Sigmoid colon (tissue), 7 donors: ENCODE measurements at places on chromosomes 5 and 9. TPM values are rescaled to one million over a fixed set of nuclear protein-coding genes. Genes with fewer than 3 reads are reported as not detected.

- H3K36me3 ChIP-seq = no peaks in the 10 kb centered on the region
- no peaks in the 10 kb centered on the region for H3K27me3 ChIP-seq
- no peak for DNase-seq
- no peak overlapping the region for H3K4me3 ChIP-seq
- peak overlapping the region; percentile 44 for H3K27ac ChIP-seq
Observed at GRCh38 chr5:7676455-7676854, 174.5 kb downstream of the CFAP90 start.

DNA sequence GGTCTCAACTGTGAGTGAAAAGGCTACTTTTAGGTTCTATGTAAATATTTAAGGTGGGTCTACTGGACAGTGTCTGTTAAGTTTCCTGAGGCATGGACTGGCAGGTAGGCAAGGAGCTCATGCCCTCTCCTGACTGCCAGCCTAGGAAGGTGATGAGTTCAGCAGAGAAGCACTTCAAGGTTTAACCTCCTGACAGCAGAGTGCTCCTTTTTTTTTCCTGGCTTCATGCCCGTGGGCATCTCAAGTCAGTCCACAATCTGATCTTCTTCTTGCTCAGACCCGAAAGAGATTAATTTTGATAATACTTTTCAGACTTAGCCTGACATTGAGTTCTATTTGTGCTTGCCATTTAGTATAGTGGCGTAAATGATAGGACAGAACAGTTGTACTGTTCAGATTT, 241.9 kb upstream of the NREP start:
- DNase-seq = no peak
- H3K27me3 ChIP-seq = no peaks in the 10 kb centered on the region
- H3K4me3 ChIP-seq = no peak overlapping the region
- no peaks in the 10 kb centered on the region for H3K36me3 ChIP-seq
- H3K4me1 ChIP-seq = no peaks in the 10 kb centered on the region

GRCh38 chr5:112906637-112907036, 15.4 kb downstream of the REEP5 start:
- no peak overlapping the region for H3K4me3 ChIP-seq
- no peaks in the 10 kb centered on the region for H3K27me3 ChIP-seq
- DNase-seq = no peak
- peaks cover 3% of the 10 kb centered on the region for H3K4me1 ChIP-seq
- peaks cover 33% of the 10 kb centered on the region for H3K36me3 ChIP-seq
- no peak overlapping the region for H3K27ac ChIP-seq

- no peaks in the 10 kb centered on the region for H3K27me3 ChIP-seq
- no peak overlapping the region for H3K27ac ChIP-seq
- no peaks in the 10 kb centered on the region for H3K4me1 ChIP-seq
- no peaks in the 10 kb centered on the region for H3K36me3 ChIP-seq
- H3K4me3 ChIP-seq = no peak overlapping the region
Observed at GRCh38 chr9:100213730-100214477, 114.9 kb downstream of the INVS start.

DNA sequence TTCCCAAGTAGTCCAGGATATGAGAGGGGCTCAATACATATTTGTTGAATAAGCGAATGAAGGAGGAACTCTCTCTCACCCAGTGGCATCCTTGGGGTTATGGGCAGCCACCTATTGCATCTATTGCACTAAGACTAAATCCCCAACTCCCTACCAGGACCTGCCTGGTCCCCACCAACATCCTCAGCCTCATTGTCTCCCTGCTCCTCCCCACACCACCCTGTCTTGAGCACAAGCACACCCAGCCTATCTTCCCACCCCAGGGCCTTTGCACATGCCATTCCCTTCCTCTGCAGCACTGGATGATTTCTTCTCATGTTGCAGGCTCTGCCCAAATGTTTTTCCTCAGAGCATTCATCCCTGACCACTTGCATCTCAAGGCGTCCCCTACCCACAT, 133.8 kb downstream of the BARX1 start:
- no peaks in the 10 kb centered on the region for H3K4me1 ChIP-seq
- H3K27ac ChIP-seq = no peak overlapping the region
- H3K27me3 ChIP-seq = peaks cover 21% of the 10 kb centered on the region

- no peaks in the 10 kb centered on the region for H3K36me3 ChIP-seq
- no peak for DNase-seq
- no peaks in the 10 kb centered on the region for H3K27me3 ChIP-seq
- H3K4me3 ChIP-seq = no peak overlapping the region
Observed at GRCh38 chr5:23613566-23613965, 106.2 kb downstream of the PRDM9 start.

- no peak for DNase-seq
- H3K4me1 ChIP-seq = no peaks in the 10 kb centered on the region
- no peak overlapping the region for H3K4me3 ChIP-seq
- H3K36me3 ChIP-seq = no peaks in the 10 kb centered on the region
- no peaks in the 10 kb centered on the region for H3K27me3 ChIP-seq
- no peak overlapping the region for H3K27ac ChIP-seq
Observed at GRCh38 chr5:26482076-26482809, 556.1 kb downstream of the CDH9 start.

DNA sequence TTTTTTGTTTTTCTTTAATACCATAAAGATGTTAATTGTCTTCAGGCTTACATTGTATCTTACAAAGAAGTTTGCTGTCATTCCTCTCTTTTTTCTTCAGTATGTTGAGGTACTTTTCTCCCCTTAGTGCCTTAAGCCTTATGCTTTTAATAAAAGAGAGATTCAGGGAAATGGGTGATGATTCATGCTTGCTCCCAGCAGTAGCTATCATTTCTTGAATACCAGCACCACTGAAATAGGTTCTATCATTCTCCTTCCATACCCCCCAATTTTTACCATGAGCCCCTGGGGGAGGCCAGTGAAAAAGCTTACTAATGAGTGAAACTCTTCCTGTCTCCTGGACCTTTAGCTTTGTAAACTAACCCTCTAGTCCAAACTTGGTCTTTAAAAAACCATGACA, 165.0 kb downstream of the FBXL7 start:
- no peaks in the 10 kb centered on the region for H3K36me3 ChIP-seq
- H3K4me1 ChIP-seq = peaks cover 12% of the 10 kb centered on the region
- H3K27ac ChIP-seq = no peak overlapping the region
- no peak for DNase-seq
- H3K27me3 ChIP-seq = no peaks in the 10 kb centered on the region
- no peak overlapping the region for H3K4me3 ChIP-seq

DNA sequence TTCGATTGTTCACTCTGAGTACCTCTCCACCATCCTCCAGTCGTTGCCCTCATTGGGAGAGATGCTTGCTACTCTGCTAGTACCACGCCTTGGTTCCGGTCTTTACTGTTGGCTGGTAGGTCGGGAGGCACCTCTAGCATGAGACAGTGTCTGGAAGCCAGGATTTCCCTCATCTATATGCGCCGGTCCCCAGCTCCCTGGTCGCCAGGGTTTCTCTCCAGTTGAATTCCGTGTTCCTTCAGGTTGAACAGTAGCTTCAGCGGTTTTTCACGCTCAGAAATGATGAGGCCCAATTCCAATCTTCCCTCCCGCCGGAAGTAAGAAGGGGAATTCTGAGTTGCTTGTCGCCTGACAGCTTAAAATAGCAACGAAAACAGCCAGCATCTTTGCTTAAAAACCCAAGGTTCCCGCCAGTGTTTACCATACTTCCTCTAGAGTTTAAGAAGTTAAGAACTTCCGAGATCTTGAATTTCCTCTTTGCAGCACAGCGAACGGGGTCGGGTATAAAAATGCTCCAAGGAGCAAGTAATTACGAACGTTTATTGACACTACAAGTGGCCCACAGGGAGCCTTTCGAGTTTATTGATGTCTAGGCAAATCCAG, 1.3 kb upstream of the ST8SIA4 start:
- peak overlapping the region; percentile 50 for H3K4me3 ChIP-seq
- peaks cover 15% of the 10 kb centered on the region for H3K27me3 ChIP-seq
- peaks cover 19% of the 10 kb centered on the region for H3K4me1 ChIP-seq
- DNase-seq = peak; percentile 63

GRCh38 chr9:92517046-92517445, 18.7 kb downstream of the ECM2 start:
- no peak for DNase-seq
- no peaks in the 10 kb centered on the region for H3K36me3 ChIP-seq
- H3K4me3 ChIP-seq = no peak overlapping the region
- no peak overlapping the region for H3K27ac ChIP-seq
- H3K4me1 ChIP-seq = no peaks in the 10 kb centered on the region
- H3K27me3 ChIP-seq = no peaks in the 10 kb centered on the region

- no peaks in the 10 kb centered on the region for H3K27me3 ChIP-seq
Observed at GRCh38 chr9:69542942-69543704, 129.0 kb downstream of the APBA1 start.

- no peaks in the 10 kb centered on the region for H3K27me3 ChIP-seq
- DNase-seq = peak; percentile 70
- H3K27ac ChIP-seq = no peak overlapping the region
- no peaks in the 10 kb centered on the region for H3K36me3 ChIP-seq
- peaks cover 10% of the 10 kb centered on the region for H3K4me1 ChIP-seq
Observed at GRCh38 chr9:126915281-126915816, 767 bp downstream of the RALGPS1 start.

GRCh38 chr9:13942695-13943094, 371.2 kb downstream of the NFIB start:
- H3K36me3 ChIP-seq = no peaks in the 10 kb centered on the region
- H3K4me1 ChIP-seq = no peaks in the 10 kb centered on the region
- no peaks in the 10 kb centered on the region for H3K27me3 ChIP-seq
- DNase-seq = peak; percentile 69
- H3K4me3 ChIP-seq = no peak overlapping the region

DNA sequence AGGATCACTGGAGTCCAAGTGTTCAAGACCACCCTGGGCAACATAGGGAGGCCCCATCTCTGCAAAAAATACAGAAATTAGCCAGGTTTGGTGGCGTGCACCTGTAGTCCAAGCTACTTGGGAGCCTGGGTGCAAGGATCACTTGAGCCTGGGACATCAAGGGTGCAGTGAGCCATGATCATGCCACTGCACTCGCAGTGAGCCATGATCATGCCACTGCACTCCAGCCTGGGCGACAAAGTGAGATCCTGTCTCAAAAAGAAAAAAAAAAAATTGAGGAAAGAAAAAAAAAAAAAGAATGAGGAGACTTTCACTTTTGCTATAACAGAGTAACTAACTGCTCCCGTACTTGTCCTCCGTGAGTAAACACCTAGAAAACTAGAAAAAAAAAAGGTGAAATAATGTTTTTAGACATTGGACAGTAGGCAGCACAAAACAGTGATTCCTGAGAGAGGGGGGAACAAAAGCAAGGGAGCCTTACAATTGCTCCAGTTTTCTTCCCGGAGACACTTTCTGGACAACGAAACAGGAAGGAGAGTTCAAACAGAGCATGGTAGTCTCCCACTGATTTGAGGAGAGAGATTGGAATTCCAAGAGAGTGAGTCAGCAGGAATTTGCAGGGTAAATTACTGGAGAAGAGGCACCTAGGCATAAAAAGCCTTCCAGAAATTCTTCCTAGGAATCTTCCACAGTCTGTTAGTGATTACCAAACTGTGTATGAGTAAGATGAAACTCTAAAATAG, 6.9 kb upstream of the ZBTB5 start:
- H3K36me3 ChIP-seq = no peaks in the 10 kb centered on the region
- peak overlapping the region; percentile 77 for H3K27ac ChIP-seq
- no peaks in the 10 kb centered on the region for H3K4me1 ChIP-seq
- no peaks in the 10 kb centered on the region for H3K27me3 ChIP-seq

DNA sequence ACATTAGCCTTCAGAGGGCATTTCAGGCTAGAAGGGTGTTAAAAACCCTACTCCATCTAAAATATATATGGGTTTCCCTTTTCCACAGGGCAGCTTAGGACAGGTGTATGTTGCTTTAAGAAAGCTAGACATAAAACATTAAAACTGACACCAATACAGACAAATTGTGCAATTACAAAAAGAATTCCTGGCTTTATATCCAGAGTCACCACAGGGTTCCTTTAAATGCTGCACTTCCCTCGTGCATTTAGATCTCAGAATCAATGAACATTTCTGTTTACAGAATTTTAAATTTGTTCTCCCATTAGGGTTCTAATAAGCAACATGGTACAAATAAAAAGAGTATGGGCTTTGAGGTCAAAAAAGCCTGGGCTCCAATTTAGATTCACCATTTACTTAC, 170.2 kb downstream of the MAPKAP1 start:
- no peak overlapping the region for H3K4me3 ChIP-seq
- no peak for DNase-seq
- H3K27me3 ChIP-seq = no peaks in the 10 kb centered on the region
- H3K27ac ChIP-seq = no peak overlapping the region

- H3K27ac ChIP-seq = no peak overlapping the region
- no peak for DNase-seq
- H3K4me3 ChIP-seq = no peak overlapping the region
- H3K27me3 ChIP-seq = no peaks in the 10 kb centered on the region
Observed at GRCh38 chr5:13566871-13567339, 377.6 kb downstream of the DNAH5 start.

- DNase-seq = no peak
- peak overlapping the region; percentile 82 for H3K27ac ChIP-seq
- no peaks in the 10 kb centered on the region for H3K36me3 ChIP-seq
- no peaks in the 10 kb centered on the region for H3K27me3 ChIP-seq
Observed at GRCh38 chr5:14265570-14265969, 122.4 kb downstream of the TRIO start.

DNA sequence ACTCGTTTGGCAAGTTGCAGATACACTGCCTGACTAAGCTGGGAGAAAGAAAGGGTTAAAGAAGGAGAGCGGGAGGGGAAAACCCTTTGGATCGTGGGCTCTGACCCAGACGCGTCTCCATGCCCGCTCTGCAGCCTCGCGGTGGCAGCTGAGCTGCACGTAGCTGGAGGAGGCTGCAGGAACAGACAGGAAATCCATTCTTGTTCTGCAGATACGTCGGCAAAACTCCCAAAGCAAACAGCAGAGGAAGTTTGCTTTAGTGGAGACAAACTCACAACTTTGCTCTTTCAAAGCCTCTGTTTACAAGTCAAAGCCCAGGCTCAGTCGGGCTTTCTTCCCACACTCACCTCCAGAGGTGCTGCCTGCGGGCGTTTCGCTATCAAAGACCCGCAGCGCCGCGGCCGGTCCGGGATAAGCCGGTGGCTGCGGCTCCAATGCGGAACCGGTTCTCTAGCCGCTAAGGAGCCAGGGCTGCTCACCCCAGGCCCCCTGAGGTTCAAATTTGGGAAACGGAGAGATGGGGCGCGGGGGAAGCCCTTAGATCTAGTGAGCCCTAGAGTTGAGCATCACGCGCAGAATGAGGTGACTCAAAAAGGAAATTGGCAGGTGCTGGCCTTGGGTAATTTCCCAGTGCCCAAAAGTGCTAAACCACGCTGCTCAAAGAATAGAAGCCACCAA, 60.7 kb downstream of the MAT2B start:
- DNase-seq = no peak
- H3K27me3 ChIP-seq = no peaks in the 10 kb centered on the region
- H3K4me3 ChIP-seq = peak overlapping the region; percentile 20
- H3K36me3 ChIP-seq = no peaks in the 10 kb centered on the region
- H3K27ac ChIP-seq = no peak overlapping the region

- H3K27me3 ChIP-seq = no peaks in the 10 kb centered on the region
- no peaks in the 10 kb centered on the region for H3K36me3 ChIP-seq
- no peak overlapping the region for H3K27ac ChIP-seq
- DNase-seq = no peak
- H3K4me3 ChIP-seq = no peak overlapping the region
- no peaks in the 10 kb centered on the region for H3K4me1 ChIP-seq
Observed at GRCh38 chr5:23071682-23072081, 218.5 kb upstream of the CDH12 start.

Gene DDX4
- not detected for polyA plus RNA-seq

Gene FOXD1
- polyA plus RNA-seq = not detected

Gene KCTD16
- 0.04 TPM for polyA plus RNA-seq

Gene ENDOG
- polyA plus RNA-seq = 30.6 TPM

Gene ADGRD2
- not detected for polyA plus RNA-seq

Gene GABRA1
- polyA plus RNA-seq = 0.06 TPM

Gene RANBP3L
- polyA plus RNA-seq = not detected

Gene PCDHGB4
- polyA plus RNA-seq = not detected

Gene ANKRD31
- not detected for polyA plus RNA-seq

Gene CHSY3
- polyA plus RNA-seq = not detected

Gene SLC34A1
- not detected for polyA plus RNA-seq

Gene CNTLN
- 1.2 TPM for polyA plus RNA-seq

Gene FAM78A
- 1.4 TPM for polyA plus RNA-seq

Gene SHISAL2B
- polyA plus RNA-seq = not detected
